ENCODE measurements at places on chromosomes 13 and 19.

DNA sequence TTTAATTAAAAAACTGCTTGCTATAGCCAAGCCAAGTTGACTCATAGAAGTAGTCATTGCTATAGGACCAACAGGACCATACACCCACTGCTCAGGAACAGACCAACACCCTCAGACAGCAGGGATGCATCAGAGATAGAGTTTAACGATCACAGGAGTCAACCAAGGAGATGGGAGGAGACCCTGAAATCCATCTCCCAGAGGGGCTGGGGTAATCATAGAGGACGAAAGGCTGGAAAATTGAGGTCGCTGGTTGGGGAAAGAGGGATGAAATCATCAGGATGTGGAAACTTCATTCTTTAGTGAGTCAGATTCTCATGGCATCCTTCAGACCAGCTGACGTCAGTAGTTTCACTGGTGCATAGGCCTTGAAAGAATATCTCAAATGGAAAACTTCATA lies 160.4 kb upstream of the GPC6 start:
- H3K27me3 ChIP-seq, result no peaks in the 10 kb centered on the region
- no peaks in the 10 kb centered on the region for H3K4me1 ChIP-seq
- H3K4me3 ChIP-seq, result no peak overlapping the region
- no peak for DNase-seq
- no peaks in the 10 kb centered on the region for H3K36me3 ChIP-seq

- no peaks in the 10 kb centered on the region for H3K27me3 ChIP-seq
- H3K27ac ChIP-seq, result peak overlapping the region; percentile 99
- H3K4me1 ChIP-seq, result peaks cover 48% of the 10 kb centered on the region
- peak; percentile 95 for DNase-seq
Observed at GRCh38 chr19:13152974-13153568, 2.9 kb downstream of the IER2 start.

- no peak for DNase-seq
- H3K27ac ChIP-seq, result no peak overlapping the region
- H3K36me3 ChIP-seq, result no peaks in the 10 kb centered on the region
- H3K4me3 ChIP-seq, result no peak overlapping the region
- H3K27me3 ChIP-seq, result no peaks in the 10 kb centered on the region
Observed at GRCh38 chr19:46254776-46255175, 25.2 kb downstream of the IGFL1 start.

DNA sequence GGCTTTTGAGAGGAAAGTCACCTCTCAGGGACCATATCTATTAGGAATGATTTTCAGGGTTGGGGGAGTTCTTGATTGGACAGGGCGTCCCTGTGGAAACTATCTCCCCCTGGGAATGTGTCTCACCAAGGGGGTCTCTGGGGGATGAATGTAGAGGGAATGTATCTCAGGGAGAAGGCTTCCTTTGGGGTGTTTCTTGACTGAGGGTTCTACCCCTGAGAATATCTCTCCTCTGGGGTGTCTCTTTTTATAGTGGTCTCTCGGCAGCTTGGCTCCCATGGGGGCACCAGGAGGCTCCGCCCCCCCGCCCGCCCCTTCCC lies 1.0 kb downstream of the RTBDN start:
- H3K27me3 ChIP-seq, result peaks cover 23% of the 10 kb centered on the region
- H3K36me3 ChIP-seq, result no peaks in the 10 kb centered on the region
- H3K4me3 ChIP-seq, result no peak overlapping the region
- H3K4me1 ChIP-seq, result peaks cover 44% of the 10 kb centered on the region
- no peak for DNase-seq
- H3K27ac ChIP-seq, result no peak overlapping the region

GRCh38 chr19:10535613-10536012 lies 8.1 kb upstream of the ATG4D start:
- H3K4me3 ChIP-seq, result no peak overlapping the region
- DNase-seq, result no peak
- no peaks in the 10 kb centered on the region for H3K27me3 ChIP-seq
- H3K4me1 ChIP-seq, result no peaks in the 10 kb centered on the region
- no peaks in the 10 kb centered on the region for H3K36me3 ChIP-seq
- no peak overlapping the region for H3K27ac ChIP-seq

GRCh38 chr13:100244431-100244830 lies 155.5 kb downstream of the PCCA start:
- DNase-seq, result no peak
- H3K36me3 ChIP-seq, result no peaks in the 10 kb centered on the region
- no peaks in the 10 kb centered on the region for H3K27me3 ChIP-seq
- no peaks in the 10 kb centered on the region for H3K4me1 ChIP-seq
- H3K4me3 ChIP-seq, result no peak overlapping the region

- no peaks in the 10 kb centered on the region for H3K27me3 ChIP-seq
- no peak for DNase-seq
- H3K4me3 ChIP-seq, result no peak overlapping the region
- no peak overlapping the region for H3K27ac ChIP-seq
- no peaks in the 10 kb centered on the region for H3K4me1 ChIP-seq
Observed at GRCh38 chr13:40341501-40341900, 324.9 kb downstream of the FOXO1 start.
